ENCODE measurements at places on chromosomes 16 and 17. TPM values are rescaled to one million over a fixed set of nuclear protein-coding genes. Genes with fewer than 3 reads are reported as not detected.

Gene OR2C1
- not detected for total RNA-seq

Gene CCT6B
- total RNA-seq, result 0.51 TPM

Gene ZNF48
- 11.4 TPM for total RNA-seq

Gene SMPD3
- not detected for total RNA-seq

Gene REXO5
- total RNA-seq, result 2.4 TPM

Gene ERAL1
- total RNA-seq, result 17.6 TPM

Data from bronchial epithelial cell (primary cell).